ENCODE measurements at places on chromosomes 3 and 15.

- no peak for DNase-seq
Observed at GRCh38 chr15:74317820-74318375, 49.5 kb downstream of the CYP11A1 start.

DNA sequence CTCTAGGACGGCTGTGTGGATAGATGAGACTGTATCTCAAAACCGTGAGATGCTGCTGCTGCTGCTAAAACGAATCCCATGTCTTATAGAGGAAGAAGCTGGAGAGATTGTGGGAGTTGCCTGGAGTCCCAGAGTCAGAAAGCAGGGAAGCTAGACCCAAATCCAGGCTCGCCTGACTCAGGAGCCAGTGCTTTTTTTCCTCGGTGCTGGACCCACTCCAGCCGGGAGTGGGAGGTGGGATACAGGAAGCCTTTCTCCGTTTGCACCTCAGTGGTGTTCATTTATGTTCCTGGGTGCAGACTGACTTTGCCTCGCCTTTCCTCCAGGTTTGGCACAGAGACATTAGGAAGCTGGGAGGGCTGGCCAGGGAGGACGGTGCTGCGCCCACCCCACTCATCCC lies 150.9 kb upstream of the LINGO1 start:
- DNase-seq = no peak

DNA sequence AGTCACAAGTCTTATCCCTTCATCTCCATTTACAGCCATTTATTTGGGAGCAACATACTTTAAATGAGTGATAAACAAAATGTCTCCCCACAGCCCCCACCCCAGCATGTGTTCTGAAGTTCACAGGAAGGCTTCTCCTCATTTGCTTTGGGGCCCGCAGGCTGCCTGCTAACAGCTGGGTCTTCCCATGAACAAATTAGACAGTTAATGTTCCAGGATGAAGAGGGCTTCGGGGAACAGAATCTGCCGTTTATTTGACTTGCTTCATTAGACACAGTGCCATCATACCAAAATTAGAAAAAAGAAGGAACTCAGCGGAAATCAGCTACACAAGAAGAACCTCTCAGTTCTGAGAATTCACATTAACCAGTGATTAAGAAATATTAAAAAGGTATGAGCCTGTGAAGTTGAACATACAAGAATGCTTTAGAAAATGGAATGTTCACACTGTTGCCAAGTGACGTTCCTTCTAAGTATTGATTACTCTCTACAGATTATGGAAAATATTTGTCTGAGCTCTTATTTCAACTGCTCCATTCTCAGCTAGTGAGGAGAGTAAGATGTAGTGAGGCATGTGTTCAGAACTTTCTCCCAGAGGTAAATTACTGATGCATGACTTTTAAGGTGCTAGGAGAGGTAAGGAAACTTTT lies 107.5 kb upstream of the THBS1 start:
- no peak for DNase-seq

GRCh38 chr3:13245615-13245978 lies 172.4 kb upstream of the IQSEC1 start:
- peak; percentile 15 for DNase-seq

GRCh38 chr15:59413577-59413976 lies 24.4 kb upstream of the FAM81A start:
- DNase-seq = no peak

All from hematopoietic multipotent progenitor cell (in vitro differentiated cells).